ENCODE measurements at places on chromosomes 7 and 10.

GRCh38 chr10:74056050-74056818 is 58.3 kb downstream of the VCL start:
- no peak for DNase-seq

DNA sequence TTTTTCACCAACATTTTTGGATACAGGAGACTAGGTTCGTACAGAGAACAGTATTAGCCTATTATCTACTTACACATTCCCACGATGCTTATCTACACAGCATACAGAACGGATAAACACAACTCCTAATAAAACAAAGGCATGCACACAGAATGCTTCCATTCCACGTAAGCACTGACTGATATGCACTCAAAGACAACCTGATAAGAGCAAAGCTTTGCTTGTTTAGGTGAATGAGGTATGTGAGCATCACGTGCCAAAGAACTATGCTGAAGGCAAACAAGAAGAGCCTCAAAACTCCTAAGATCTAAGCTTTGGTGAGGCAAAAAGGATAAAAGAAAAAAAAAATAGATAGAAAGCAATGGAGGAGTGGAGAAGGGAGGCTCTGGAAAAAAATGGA is 413.5 kb upstream of the LRRN3 start:
- no peak for DNase-seq

DNA sequence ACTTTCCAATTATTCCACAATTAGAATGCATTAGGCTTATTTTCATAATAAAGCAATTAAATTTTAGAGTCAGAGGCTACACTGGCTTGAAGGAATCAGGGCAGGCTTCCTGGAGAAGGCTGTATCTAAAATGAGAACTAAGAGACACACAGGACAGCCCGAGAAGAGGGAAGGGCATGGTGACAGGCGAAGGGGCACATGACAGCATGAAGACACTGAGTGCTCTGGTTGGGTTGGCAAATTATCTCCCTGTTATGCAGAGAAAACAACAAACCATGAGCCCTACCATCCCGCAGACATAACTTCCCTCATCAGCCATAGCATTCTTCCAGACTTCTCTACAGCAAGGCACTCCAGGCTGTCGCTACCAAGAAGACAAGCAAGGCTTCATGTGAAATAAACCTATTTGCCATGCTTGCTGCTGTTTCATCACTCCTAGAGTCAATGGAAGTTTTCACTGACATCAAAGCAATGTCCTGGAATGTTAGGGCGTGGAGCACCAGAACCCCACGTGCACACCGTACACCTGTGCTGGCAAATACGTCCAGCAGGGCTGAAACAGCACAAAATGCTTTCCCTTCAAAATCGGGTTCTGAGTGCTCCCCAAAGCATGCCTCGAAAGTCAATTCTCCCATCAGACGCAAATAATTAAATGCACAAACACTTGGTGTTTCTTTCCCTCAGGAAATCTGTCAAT is 21.3 kb downstream of the VOPP1 start:
- DNase-seq: peak; percentile 11

- DNase-seq: no peak
These were observed 10.0 kb downstream of the ZNF316 start for GRCh38 chr7:6647080-6647479.

DNA sequence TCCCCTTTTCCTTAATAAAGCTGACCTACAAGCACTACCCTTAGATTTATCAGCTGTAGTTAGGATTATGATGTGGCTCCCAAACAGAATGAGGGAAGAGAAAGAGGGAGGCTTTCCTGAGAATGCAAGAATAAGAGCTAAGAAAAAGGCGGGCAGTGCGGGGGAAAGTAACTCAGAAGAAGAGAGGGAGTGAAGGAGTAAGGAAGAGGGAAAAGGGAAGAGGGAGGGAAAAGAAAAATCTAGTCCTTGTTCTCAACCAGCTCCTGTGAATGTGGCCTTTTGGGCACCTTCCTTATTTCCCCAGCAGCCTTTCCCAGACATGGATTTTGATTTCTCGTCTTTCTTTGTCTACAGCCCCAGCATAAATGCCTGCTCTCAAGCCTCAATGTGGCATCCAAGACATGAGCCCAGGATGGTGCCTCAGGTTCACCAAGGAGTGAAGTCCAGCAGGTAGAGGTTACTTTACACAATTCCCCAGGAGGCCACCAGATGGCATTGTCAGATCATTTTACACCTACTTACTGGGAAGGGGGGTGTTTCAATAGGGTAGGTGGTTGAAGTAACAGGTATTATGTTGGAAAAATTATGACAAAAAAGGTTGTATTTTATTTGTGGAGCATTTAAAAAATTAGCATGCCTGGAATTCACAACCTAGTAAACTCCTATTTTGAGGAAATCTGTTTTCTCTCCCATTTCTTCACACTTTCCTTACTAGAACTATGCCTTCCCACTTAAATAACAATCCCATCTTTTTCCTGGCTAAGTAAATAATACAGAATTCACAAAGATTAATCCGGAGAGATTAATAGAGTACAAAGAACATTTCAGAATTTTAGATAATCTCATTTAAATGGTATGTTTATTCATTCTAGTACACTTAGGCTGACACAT is 106.5 kb downstream of the HTR7 start:
- DNase-seq: peak; percentile 65

- DNase-seq: no peak
These were observed 76.8 kb downstream of the ADK start for GRCh38 chr10:74227697-74228424.

- DNase-seq: no peak
These were observed 19.2 kb downstream of the TMEM270 start for GRCh38 chr7:73879977-73880681.

GRCh38 chr10:124697837-124698544 is 46.2 kb downstream of the FAM53B start:
- DNase-seq: no peak

DNA sequence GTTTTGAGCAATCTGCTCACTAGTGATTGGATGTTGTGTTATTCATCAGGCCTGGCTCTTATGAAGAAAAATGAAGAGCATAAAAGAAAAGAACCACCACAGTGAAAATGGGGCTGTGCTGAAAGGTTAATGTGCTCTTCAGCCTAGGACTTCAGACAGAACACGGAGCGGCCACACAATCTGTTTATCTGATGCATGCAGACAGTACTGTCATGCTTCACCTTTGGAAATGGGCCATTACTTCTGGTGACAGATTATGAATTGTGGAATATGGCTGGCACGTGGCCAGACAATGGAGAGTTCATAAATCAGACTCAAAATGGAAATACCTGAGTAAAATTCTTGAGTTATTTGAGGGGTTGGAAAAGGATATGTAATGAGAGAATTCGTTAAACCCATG is 86.0 kb upstream of the NOBOX start:
- DNase-seq: no peak

DNA sequence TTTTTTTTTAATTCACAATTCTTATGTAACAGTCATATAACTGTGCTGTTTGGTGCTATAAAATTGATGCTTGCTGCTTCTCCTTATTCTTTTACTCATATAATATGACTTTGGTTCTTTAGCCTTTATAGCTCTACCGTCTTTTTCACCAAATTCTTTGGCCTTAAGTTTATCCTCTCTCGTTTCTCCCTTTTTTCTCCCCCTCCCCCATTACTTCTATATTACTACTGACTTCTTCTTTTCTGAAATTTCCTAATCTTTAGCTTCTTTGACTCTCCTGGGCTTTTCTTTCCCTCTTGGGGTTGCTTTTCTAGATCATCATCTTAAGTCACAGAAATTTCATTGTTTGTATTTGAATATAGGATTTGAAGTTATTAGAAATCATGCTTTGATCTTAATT is 3.8 kb downstream of the BCCIP start:
- DNase-seq: no peak

GRCh38 chr10:95236068-95236903 is 42.2 kb downstream of the ACSM6 start:
- DNase-seq: peak; percentile 50

DNA sequence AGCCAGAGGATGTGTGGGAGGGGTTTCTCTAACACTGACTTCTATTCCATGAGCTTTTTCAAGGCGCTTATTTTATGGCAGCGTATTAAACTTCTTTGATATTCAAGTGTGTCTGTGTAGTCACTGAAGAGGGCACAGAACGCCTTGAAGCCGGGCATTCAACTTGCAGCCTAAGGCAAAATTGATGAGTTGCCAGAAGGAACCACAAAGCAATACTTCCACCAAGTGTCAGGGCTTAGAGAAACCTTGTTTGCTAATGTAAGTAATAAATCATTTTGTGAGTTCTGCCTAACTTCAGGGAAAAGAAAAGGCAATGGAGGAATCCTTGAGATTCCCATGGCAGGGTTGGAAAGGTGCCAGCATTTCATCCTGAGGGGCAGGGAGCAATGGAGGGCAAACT is 163.8 kb downstream of the LCOR start:
- no peak for DNase-seq

- no peak for DNase-seq
These were observed 149.2 kb downstream of the TRIL start for GRCh38 chr7:28808796-28809533.

- no peak for DNase-seq
These were observed 106.7 kb upstream of the MBL2 start for GRCh38 chr10:52879091-52879807.

DNA sequence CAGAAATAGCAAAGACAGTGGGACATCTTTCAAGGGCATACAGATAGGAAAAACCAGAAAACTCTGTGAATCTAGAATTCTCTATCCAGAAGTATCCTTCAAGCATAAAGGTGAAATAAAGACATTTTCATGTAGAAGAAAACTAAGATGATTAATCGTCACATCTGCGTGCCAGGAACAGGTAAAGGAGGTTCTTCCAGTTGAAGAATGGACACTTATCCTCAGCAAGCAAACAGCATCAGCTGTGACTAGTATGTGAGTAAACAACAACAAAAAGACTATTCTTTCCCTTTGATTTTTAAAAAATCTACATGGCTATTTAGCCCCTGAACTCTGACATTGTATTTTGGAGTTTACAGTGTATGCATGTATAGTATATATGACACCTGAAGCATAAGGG is 124.9 kb downstream of the LRMDA start:
- DNase-seq: no peak

- DNase-seq: no peak
These were observed 85.4 kb downstream of the CCNY start for GRCh38 chr10:35421553-35422178.

DNA sequence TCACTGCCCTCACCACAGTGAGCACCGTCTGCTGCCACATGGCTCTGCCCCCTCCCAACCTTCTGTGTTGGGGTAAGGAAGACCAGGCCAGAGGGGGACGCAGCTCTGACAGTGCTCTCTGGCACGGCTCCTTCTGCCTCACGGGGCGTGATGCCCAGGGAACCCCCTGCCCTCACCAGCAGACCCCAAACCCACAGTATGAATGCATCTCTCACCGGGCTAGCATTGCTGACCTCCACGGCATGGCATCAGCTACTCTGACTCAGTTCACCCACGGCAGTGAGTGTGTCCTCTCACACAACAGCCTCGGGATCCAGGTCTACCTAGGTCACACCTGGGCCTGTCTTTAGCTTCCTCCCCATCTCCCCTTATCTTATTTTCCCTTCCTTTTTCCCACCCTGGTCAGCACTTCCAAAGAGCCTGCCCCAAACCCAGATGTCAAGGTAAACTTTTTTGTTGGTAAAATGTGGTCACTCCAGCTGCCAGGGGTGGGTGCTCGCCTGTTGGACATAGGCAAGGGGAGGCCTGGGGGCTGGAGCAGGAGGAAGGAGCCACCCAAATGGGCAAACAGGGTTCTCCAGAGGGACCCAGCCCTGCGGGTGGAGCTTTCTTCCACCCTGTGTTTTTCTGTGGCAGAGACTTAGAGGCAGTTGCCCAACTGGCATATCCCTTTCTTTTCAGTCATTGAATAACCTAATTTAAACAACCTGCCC is 4.4 kb downstream of the CALML3 start:
- no peak for DNase-seq

- DNase-seq: no peak
These were observed 979 bp downstream of the LRRC4 start for GRCh38 chr7:128030263-128030653.

- no peak for DNase-seq
These were observed 9.6 kb downstream of the SYPL1 start for GRCh38 chr7:106102387-106102966.

DNA sequence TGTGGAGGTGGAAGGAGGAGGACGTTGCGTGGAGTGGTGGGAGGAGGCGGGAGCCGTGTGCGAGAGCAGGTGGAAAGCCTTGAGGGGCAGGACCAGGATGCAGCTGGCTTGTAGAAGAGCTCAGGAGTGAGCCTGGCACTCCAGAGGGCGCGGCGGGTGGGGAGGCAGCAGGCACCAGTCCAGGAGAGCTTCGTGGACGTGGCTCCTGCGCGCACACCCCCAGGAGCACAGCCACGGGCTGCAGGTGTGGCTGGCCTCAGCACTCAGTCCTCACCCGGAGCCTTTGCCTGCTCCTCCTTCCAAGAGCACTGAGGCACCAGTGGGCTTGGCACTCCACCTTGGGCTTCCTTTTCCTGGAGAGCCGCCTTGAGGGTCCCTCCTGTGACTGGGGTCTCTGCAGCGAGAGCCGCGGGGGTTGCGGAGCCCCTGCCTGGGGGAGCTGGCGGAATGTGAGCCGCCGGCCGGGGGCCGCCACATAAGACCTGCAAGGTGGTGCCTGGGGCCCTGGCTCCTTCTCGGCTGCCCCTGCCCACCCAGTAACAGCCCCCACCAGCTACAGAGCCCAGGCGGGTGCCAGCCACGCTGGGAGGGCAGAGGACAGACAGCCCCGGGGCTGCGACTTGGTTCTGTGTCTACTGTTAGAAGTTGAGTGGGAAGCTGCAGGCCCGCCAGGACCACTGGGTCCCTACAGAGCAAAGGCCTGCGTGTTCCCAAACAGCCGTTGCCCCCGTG is 11.1 kb downstream of the MAFK start:
- no peak for DNase-seq

GRCh38 chr10:68096913-68097516 is 12.3 kb upstream of the MYPN start:
- DNase-seq: no peak

- DNase-seq: no peak
These were observed 386 bp upstream of the AS3MT start for GRCh38 chr10:102868911-102869257.

- DNase-seq: no peak
These were observed 42.3 kb downstream of the HIP1 start for GRCh38 chr7:75696263-75697037.

GRCh38 chr10:86953747-86954680 is 3.4 kb downstream of the MMRN2 start:
- no peak for DNase-seq

- DNase-seq: no peak
These were observed 38.6 kb downstream of the STEAP4 start for GRCh38 chr7:88268051-88268450.

GRCh38 chr10:82211346-82211745 is 336.4 kb downstream of the NRG3 start:
- DNase-seq: no peak

GRCh38 chr7:80387634-80388193 is 124.2 kb downstream of the GNAT3 start:
- DNase-seq: no peak

- DNase-seq: no peak
These were observed 135.1 kb downstream of the CHN2 start for GRCh38 chr7:29329686-29330085.

GRCh38 chr7:51611937-51612336 is 295.3 kb upstream of the COBL start:
- DNase-seq: no peak

DNA sequence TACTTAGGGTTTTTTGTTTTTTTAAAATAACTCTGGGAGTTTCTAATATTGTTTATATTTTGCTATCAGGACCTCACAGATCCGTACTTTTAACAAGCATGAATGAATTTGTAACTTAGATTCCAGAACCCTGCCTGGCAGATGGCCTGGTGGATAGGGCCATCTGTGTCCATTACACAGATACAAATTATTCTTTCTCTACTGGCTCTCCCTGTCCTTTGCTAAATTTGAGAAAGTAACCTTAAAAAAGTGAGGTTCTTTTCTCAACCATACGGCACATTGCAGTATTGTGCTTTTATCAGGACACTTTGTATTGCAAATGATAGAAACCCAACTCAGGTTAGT is 26.6 kb downstream of the LCOR start:
- DNase-seq: no peak
